CD4-positive, alpha-beta T cell treated with Interleukin-6 for 4 hours (primary cell): ENCODE measurements at places on chromosomes 2 and 18.

DNA sequence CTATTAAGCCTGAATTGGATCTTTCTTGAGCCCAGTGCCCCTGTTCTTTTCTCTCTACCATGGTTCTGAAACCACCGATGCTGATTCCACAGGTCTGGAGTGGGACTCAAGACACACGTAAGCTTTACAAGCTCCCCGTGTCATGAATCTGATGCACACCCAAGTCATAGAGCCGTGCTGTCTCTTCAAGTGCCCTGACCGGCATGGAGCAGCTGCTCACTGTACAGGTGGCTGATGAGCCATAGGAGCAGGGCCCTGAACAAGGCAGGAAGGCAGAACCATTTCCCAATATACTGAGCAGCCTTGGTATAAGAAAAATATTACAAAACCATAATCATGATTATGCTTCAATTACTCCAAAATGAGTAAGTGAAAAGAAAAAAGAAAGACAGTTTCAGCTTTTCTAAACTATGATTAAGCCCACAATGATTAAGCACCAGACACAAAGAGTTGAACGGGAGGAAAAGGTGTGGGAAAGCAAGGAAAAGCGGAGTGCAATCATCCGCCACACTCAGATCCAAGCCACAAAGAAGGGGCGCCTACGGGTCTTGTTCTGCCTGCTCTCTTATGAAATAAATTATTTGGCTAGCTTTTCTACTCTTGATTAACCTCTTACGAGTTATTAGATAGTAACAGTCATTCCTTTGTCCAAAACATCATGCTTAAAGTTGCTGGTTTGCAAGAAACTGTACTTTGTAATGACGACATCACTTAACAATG lies 41.7 kb downstream of the NOL10 start:
- no peak for DNase-seq

- DNase-seq = no peak
Observed at GRCh38 chr2:61959381-61960293, 54.2 kb downstream of the COMMD1 start.

- no peak for DNase-seq
Observed at GRCh38 chr2:152054593-152054992, 44.3 kb downstream of the CACNB4 start.

GRCh38 chr2:9398881-9399780 lies 24.2 kb downstream of the ITGB1BP1 start:
- no peak for DNase-seq

DNA sequence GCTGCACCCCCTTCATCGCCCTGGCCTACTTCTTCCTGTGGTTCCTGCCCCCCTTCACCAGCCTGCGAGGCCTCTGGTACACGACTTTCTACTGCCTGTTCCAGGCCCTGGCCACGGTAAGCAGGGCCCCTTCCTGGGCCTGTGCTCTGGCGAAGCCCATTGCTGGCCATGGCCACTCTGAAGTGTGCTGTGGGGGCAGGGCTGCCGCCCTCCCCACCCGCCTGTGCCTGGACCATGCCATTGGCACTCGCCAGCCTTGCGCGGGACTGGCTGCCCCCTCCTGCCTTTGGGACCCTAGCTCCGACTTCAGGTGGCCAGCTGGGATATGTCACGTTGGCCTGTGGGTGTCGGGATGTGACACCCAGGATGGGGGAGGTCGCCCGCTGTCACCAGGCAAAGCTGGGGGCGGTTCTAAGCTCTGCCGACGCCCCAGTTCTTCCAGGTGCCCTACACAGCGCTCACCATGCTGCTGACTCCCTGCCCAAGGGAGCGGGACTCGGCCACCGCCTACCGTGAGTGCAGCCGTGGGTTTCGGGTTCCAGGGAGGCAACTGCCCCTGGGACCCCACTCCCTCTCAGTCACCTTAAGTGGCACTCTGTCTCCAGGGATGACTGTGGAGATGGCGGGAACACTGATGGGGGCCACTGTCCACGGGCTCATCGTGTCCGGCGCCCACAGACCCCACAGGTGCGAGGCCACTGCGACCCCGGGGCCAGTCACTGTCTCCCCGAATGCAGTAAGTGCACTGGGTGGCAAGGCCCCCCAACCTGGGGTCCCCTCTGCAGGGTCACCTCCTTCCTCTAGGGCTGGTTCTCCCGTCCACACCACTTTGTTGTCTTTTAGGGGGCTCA lies 7.2 kb downstream of the MFSD2B start:
- DNase-seq = no peak

DNA sequence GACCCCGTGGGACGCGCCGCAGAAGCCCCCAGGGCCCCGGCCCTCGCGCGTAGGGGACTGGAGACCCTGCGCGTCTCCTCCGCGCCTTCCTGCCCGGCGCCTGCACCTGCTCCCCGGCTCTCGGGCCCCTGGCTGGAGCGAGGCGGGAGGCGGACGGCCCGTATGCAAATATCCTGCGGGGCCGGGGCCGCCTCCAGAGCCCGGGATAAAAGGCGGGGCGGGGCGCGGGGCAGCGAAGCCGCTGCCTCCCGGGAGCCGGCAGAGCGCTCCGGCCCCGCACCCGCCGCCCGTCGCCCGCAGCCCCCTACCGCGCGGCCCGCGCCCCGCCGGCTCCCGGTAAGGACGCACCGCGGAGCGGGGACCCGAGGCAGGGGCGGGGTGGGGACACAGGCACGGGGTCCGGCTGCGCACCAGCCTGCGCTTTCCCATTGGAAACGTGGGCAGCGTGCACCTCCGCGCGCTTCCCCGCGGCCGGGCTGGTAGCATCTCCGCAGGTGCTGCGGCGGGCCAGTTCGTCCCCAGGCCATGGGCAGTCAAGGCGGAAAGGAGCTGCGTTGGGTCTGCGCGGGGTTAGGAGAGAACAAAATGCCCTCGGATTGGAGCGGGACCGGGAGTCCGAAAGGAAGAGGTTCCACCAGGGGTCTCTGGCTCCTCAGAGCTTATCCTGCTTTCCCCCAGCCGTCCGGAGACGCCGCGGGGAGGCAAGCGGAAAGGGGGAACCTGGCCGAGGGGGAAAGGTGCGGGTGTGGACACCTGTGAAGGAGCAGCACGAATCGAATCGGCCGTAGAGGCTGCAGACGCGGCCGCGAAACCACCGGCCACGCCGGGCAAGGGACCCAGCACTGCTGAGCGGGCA lies at the start of gene ATP6V1C2:
Gene ATP6V1C2, plus strand, starts transcription at position 235 of the 856 bp plus-strand sequence. CDS start 1,220 bp downstream, outside the sequence.
- DNase-seq = no peak
